ENCODE measurements at places on chromosomes 11 and 22. TPM values are rescaled to one million over a fixed set of nuclear protein-coding genes. Genes with fewer than 3 reads are reported as not detected.

The INS gene
- 0.89 TPM for total RNA-seq

The PRRG4 gene
- total RNA-seq: 0.48 TPM

The TPBGL gene
- not detected for total RNA-seq

The ACTN3 gene
- 0.11 TPM for total RNA-seq
